GM18507 (cell line): ENCODE measurements at places on chromosomes 2 and 18.

DNA sequence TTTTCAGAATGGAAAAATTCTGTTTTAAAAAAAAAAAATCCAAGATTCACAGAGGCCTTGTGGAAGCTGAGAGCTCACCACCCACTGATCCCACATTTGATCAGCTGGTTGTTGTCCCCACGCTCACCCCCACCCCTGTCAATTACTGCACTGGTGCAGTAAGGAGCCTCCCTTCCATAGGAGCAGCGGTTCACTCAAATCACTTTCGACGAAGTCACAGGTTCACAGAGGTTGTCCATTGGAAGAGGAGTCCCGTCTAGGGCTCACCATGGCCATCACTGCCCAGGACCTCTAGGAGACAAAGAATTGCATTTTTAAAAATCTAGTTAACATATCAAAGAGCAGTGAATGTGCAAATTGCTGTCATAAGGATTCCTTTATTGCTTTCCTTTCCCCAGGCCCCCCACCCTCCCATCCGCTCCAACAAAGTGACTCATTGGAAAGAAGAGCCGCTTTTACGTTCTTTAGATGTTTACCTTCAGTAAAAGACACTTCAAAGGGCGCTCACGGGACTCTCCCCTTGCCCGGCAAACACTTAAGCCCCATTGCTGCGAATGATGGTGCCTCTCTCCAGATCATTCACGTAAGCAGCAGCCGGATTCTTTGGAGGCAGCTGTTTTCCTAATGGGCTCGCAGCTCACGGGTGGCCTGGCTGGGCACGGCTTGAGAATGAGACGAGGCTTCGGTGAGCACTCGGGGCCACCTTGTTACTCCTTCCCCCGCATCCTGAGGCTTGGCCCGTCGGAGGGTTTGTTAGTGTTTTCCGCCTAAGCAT is 165.5 kb upstream of the SALL3 start:
- DNase-seq = no peak

DNA sequence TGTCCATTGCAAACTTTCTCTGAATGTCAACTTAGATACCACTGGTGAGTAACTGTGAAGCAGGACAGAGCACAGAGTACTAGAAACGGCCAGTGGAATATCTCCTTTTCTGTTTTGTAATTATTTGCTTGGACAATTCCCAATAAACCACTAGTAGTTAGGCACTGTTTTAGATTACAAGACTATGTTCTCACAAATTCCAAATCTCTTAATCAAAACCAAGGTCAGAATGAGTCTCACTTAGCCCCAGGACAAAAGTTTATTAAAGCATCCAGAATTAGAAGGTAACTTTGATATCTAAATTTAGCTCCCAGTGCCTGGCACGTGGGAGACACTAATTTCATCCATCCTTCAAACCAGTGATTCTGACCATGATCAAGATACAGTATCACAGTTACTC is 89.0 kb downstream of the ZNF521 start:
- DNase-seq = no peak

DNA sequence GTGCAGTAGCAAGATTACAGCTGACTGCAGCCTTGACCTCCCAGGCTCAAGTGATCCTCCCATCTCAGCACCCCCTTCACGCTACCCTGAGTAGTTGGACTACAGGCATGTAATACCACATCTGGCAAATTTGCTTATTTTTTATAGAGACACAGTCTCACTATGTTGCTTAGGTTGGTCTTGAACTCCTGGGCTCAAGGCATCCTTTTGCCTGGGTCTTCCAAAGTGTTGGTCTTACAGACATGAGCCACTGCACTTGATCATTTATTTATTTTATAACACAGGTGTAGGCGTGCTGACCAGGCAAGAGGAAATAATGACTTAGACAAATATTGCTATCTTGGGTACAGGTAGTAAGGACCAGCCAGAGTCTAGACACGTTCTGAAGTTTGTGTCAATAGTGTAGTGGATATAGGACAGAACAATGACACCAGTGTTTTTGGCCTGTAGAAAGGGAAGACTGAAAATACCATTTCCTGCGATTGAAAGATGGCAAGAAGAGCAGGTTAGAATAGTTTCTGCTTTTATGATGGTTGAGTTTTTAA is 71.0 kb upstream of the THUMPD2 start:
- no peak for DNase-seq

DNA sequence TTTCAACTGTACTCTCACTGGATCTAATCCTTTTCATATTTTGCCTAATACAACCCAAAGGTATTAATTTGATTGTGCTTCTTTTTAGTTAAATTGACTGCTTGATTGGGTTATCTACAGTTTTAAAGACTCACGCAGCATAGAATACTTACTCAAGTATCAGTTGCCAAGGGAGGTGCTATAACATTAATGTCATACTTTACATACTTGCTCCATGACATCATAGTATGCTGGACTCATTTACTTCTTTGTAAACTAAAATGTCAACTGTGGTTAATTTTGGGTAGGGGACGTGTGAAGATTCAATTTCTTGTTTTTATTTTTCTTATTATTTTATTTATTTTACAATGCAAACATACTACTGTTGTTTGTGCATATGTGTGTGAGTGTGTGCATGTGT is 716.2 kb upstream of the VRK2 start:
- DNase-seq = no peak

DNA sequence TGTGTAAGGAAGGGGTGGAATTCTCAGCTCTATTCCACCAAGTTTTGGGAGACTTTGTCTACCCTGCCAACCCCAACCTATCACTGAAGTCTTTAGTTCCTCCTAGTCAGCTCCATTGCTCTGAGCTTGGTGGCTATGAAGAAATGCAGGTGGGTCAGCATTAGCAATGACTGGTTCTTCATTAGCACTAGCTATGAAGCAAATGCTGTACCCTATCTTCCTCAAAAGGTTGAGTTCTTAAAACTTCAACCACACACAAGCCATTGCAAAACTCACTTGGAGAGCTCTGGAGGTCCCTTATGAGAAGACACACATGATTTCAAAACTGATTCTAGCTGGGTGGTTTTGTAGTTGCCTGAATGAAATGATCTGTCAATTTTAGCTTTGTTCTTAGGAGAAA is 193.8 kb downstream of the IKZF2 start:
- DNase-seq = no peak
